Mesenchymal stem cell (in vitro differentiated cells and primary cell): ENCODE measurements at places on chromosomes 1 and 21.

DNA sequence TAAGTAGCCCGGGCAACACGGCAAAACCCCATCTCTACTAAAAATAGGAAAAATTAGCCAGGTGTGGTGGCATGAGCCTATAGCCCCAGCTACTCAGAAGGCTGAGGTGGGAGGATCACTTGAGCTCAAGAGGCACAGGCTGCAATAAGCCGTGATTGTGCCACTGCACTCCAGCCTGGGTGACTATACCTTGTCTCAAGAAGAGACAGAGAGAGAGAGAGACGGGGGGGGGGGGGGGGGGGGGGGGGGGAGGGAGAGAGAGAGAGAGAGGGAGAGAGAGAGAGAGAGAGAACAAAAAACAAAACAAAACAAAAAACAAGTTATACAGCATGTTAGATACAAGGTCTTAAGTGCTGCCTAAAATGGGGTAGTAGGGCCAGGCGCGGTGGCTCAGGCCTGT lies 77.8 kb upstream of the ZNF281 start:
- no peak for DNase-seq

- peak; percentile 54 for DNase-seq
Measured at GRCh38 chr1:231629132-231629531, 2.5 kb downstream of the DISC1 start.

DNA sequence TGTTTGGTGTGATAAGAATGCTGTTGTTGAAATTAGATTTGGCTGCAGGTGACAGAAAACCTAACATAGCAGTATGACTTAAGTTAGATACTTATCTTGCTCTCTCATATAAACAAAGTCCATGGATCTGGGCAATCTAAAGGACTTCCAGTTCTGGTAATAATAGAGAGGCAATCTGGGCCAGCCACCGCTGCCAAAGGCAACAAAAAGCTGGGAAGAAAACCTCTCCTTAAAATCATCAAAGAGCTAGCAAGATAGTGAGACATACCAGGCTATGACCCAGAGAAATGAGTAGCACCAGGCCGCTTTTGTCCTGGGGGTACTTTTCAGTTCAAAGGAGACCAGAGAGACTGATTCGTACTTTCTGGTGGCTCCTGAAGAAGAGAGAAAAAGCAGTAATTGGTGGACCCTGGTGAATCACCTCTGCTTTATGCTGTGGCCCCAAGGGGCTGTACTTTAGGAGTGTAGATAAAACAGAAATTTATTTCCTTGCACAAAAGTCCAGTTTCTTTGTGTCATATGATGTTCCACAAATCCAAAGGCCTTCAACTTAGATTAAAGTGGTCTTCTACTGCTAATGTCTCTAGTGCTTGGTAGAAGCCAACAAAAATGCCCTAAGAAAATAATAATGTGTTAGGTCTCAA lies 125.4 kb downstream of the TBX19 start:
- DNase-seq: no peak

- no peak for DNase-seq
Measured at GRCh38 chr1:1181938-1182410, 8.3 kb downstream of the TTLL10 start.

DNA sequence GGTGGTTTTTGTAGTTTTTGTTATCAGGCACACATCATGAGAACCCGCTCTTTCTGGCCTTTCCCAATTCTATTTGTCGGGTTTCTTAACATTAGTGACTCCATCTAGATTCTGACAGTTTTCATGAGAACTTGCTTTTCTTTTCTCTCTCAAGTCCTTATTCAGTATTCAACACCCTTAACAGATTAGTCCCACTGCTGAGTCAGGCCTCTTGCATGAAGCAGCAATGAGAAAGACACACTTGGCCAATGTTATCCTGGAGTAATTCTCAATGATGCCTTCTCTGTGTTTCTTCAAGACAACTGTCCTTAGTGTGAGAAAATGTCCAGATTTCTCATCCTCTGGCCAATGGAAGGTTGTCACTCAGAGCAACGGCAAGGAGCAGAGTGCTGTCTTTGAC lies 11.3 kb downstream of the FMO2 start:
- DNase-seq: no peak

DNA sequence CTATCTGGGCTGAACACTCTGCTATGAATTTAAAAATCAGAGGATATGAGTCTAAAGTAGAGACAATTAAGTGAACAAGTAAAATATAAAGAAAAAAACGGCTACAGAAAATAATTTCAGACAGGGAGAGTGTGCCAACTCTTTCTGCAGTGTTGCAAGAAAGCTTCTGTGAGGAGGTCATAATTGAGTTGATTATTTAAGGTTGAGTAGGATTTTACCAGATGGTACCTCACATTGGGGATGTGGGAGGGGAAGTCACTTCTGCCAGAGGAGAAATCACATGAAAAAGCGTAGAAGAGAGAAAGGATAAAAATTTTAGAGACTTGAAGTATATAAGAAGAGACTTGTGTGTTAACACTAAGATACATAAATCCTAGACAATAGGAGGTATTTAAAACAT lies 238.0 kb upstream of the NCAM2 start:
- no peak for DNase-seq

- no peak for DNase-seq
Measured at GRCh38 chr21:28310711-28311110, 682.0 kb downstream of the LTN1 start.

DNA sequence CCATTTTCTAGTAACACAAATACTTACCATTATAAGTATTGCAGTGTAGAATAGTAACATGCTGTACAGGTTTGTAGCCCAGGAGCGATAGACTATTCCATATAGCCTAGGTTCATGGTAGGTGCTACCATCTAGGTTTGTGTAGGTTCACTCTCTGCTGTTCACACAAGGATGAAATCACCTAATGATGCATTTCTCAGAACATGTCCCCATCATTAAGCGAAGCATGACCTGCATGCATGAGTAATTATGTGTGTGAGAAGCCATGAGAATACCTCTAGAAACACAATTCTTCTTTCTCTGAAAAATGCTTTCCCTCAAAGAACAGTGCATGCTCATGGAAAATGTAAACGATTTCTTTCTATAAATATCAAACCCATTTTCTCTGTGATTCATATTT lies 69.3 kb downstream of the NR5A2 start:
- no peak for DNase-seq

GRCh38 chr1:216184126-216184680 lies 239.0 kb downstream of the USH2A start:
- peak; percentile 11 for DNase-seq

GRCh38 chr1:116393792-116394191 lies 20.7 kb downstream of the ATP1A1 start:
- no peak for DNase-seq

DNA sequence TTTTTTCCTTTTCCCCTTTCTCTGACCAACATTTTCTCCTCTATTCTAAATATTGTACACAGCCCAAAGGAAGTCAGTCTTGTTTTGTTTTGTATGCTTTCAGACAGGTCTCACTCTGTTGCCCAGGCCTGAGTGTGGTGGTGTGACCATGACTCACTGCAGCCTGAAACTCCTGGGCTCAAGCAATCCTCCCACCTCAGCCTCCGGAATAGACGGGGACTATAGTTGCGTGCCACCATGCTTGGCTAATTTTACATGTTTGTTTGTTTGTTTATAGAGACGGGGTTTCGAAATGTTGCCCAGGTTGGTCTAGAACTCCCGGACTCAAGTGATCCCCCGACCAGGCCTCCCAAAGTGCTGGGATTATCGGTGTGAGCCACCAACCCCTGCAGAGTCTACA lies 72.8 kb downstream of the NRIP1 start:
- no peak for DNase-seq

DNA sequence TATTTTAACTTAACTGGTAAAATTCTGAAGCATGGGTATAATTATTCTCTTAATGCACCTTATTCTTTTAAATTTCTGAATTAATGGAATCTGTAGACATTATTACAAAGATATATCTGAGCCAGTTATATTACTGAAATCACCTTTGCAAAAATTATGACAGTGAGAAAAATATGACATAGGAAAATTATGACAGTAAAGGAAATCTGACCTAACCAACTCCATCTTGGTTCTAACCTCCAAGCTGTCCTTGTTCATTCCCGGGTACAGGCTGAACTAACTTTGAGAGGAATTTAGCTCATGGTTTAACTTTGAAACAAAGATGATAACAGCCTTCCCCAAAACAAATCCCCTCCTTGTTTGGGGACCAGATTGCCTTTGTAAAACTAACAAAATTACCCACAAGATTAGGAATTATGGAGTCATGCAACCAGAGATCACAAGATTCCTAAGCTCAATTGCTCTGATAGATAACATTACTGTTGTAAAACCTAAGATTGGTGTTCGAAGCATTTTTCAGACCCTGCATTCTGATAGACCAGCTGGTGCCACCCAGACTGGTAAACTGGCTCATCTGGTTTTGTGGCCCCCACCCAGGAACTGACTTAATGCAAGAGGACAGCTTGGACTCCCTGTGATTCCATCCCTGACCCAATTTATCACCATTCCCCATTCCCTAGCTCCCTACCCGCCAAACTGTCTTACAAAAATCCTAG lies 9.4 kb upstream of the CD55 start:
- no peak for DNase-seq

DNA sequence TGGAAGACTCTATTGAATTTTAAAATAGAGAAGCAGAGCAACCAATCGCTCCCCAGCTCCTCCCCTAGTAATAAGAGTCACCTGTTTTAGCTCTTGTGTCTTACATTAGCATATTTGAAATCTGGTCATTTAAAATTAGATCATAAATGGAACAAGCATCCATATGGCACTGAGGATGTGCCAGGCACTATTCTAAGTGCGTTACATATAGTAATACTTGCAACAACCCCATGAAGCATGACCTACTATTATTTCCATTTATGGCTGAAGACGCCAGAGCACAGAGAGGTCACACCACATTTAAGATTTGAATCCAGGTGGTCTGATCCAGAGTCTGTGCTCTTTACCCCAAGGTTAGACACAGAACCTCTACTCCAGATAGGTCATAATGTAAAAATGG lies 82.0 kb upstream of the HIVEP3 start:
- no peak for DNase-seq

DNA sequence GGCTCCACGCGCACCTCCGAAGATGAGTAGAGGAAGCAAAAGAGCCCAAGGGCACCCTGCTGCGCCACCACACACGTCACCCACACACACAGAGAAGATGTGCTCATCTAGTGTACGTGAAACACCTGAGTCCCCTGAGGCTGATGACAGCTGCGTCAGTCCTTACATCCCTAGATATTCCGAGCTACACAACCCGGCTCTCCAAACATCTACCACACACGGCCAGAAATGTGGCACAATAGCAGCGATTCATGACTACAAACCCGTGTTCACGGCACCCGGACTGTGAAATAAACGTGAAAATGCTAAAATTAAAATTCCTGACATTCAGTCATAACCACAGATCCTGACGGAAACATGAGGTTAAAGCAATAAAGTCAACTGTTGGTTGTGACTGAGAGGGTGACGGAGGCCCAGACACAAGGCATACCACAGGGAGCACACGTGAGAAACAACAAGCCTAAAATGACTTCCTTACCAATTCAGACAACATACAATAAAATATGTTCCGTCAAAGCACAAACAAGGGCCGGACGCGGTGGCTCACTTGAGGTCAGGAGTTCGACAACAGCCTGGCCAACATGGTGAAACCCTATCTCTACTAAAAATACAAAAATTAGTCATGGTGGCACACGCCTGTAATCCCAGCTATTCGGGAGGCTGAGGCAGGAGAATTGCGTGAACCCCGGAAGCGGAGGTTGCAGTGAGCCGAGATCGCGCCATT lies 7.3 kb downstream of the SSU72 start:
- DNase-seq: no peak

- no peak for DNase-seq
Measured at GRCh38 chr1:10450156-10450814, 454 bp downstream of the CORT start.

- peak; percentile 30 for DNase-seq
Measured at GRCh38 chr1:19204446-19205266, 5.4 kb downstream of the UBR4 start.

DNA sequence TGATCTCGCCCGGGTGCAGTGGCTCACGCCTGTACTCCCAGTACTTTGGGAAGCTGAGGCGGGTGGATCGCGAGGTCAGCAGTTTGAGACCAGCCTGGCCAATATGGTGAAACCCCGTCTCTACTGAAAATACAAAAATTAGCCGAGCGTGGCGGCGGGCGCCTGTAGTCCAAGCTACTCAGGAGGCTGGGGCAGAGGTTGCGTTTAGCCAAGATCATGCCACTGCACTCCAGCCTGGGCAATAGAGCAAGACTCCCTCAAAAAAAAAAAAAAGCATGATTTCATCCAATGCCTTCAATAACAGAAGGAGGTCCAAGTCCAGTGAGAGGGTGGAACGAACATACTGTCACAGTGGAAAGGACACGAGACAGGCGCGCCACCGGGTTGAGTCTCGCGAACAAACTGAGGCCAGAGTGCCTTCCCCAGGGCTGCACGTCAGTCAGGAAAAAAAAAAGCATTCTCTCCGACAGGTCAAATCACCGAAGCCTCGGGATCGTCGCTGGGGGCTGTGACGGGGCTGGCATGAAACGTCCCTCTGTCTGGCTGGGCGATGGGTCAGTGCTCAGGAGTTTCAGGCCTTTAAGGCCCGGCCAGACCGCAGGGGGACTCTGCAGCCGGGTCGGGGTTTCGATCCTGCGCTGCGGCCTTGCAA lies 8.4 kb upstream of the CROCC start:
- no peak for DNase-seq

DNA sequence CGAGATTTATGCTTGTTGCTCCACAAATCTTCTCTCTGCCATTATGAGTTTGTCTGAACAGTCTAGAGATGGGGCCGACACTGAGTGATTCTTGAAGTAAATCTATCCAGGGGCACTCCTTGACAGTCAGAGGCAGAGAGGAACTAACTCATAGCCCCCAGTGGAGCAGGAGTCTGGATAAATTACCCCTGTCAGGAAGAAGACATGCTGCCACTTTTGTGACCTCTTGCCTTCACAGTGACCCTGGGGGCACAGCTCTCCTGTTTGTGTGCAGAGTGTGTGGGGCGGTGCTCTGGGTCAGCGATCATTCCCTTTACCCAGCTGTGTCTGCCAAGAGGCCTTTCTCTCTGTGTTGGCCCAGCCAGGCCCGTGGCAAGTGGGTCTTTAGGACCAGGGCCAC lies 29.5 kb downstream of the PEX14 start:
- no peak for DNase-seq

DNA sequence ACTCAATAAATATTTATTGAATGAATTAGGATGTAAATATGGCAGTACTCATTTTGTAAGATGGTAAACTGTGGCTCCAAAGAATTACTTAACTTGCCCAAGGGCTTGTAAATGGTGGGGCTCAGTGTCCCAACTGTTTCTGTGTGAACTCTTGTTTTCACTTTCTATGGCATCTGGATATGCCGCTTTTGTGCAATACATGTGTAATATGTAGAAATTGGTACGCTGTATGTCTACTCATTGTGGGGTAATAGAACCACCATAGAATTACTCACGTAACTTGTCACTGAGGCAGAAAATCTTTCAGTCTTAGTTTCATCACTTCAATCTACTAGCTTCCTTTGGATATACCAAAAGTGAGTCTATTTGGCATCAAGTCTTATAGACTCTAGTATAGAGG lies 977 bp downstream of the PRPF3 start:
- peak; percentile 81 for DNase-seq

- DNase-seq: no peak
Measured at GRCh38 chr1:92244376-92244775, 26.7 kb downstream of the C1orf146 start.
